Activated CD4-positive, alpha-beta T cell treated with anti-CD3 and anti-CD28 coated beads, Interleukin-2, amount 50 U/mL, for 16 hours (primary cell): ENCODE measurements at places on chromosomes 4 and X.
A peak's percentile ranks its signal among the peaks of the same experiment; 100 is the strongest.

DNA sequence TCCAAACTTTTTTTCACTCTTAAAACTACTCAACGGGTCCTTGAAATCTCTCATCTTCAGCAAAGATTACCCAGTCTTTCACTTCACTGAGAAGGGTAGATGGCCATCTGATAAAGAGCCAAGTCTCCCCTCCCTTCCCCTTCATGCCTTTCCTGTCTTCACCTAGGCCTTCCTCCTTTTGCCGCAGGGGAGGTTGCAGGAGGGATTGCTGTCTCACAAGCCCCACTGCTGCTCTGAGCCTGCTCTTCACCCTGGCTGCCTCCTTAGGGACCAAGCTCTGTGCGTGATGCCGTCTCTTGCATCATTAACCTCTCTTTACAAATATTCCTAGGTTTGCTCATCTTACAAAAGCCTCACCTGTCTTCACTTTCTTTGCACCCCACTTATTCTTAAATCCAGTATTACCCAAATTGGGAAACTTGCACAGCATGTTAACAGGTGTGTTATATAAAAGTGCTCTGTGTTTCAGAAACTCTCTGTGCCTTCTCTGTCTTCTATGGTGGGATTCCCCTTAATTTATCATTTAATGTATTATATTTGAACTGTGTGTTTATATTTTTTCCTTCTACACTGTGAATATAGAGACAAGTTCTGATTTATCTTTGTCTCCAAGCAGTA lies 3.8 kb downstream of the ZFX start:
- no peak for DNase-seq

DNA sequence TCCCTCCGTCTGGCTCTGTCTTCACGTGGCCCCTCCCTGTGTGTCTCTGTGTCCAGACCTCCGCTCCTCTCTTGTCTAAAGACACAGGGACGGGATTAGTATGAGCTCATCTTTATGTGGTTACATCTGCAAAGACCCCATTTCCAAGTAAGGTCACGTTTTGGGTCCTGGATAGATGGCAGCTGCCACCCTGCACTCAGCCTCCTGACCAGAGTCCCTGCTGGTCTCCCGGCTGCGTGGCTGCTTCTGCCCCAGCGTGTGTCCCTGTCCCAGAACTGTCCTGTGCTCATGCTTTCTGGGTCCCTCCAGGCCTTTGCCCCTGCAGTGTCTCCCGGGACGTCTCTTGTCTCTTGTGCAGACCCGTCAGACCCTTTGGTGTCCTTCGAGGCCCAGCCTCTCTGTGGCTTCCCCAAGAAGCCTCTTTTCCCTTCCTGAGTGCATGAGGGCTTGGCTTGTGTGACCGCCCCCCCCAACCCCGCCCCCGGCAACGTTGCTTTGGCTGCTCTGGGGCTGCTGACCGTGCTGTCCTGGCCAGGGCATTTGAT lies 107.3 kb downstream of the PSAPL1 start:
- DNase-seq: no peak

DNA sequence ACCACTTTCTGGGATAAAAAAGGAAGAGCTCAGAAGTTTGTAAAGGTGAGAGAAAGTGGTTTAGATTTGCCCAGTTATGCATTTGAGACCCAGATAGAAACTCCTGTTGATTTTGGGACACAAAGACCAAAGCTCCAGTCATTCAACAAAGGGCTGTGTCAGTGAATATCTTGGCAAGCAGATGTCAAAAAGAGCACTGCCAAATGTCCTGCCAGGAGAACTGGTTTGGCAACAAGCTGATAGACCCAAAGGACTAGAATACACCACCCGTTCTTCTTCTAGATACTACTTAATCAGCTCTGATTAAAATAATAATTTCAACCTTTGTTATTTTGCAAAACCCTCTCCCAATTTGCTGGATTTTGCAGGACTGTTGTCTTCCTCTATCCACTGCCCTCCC lies 121.4 kb downstream of the NHS start:
- DNase-seq: no peak

- DNase-seq: no peak
These were observed 54.4 kb upstream of the BMP2K start for GRCh38 chr4:78721747-78722146.

GRCh38 chrX:18026166-18026565 lies 165.1 kb upstream of the RAI2 start:
- DNase-seq: no peak

DNA sequence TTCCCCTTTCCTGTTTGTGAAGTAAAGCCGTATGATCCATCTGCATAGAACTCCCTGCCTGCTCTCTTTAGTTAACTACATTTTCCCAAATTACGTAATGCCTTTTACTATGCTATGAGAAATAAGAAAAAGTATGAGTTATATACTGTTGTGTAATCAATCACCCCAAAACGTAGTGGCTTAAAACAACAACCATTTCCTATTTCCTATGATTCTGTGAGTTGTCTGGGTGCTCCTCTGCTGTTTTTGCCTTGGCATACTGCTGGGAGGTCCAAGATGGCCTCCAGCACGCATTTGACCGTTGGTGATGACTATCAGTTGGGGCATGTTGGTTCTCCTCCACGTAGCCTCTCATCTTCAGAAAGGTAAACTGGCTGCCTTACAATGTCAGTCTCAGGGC lies 39.8 kb downstream of the BBS12 start:
- no peak for DNase-seq

- DNase-seq: no peak
These were observed 1.4 kb downstream of the CPLX1 start for GRCh38 chr4:824461-825062.

- DNase-seq: no peak
These were observed 179.2 kb upstream of the HCCS start for GRCh38 chrX:10931976-10932375.

GRCh38 chrX:11952176-11952720 lies 186.0 kb upstream of the FRMPD4 start:
- DNase-seq: no peak

- DNase-seq: no peak
These were observed 200.1 kb upstream of the PPARGC1A start for GRCh38 chr4:24089851-24090534.

DNA sequence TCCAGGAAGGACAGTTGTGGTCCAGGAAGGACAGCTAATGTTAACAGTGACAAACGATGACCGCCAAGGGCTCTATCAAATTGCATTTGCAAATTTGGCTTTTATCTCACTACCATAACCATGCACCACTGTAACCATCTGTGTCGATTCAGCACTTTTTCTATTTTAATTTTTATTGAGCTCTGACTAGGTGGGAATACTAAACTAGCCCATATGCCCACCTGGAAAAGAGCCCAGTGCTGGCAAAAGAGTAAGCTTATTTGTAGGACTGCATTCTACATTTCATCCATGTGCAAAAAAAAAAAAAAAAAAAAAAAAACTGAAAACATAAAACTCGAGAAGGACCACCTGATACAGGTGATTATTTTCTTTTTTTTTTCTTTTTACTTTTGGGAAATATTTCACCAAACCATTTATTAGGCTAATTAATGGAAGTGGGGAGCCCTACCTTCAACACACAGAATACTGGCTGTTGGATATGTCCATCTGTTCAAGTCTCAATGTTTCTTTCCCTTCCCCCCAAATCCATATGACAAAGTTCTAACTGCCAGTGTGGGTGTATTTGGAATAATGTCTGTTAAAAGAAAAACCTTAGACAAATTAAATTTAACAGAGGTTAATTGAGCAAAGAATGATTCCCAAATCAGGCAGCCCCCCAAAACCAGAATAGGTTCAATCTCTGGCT lies 99.5 kb upstream of the MXRA5 start:
- DNase-seq: no peak

- peak; percentile 24 for DNase-seq
These were observed 2.1 kb upstream of the SRPK3 start for GRCh38 chrX:153778684-153779101.

- no peak for DNase-seq
These were observed 172.2 kb downstream of the CCSER1 start for GRCh38 chr4:90299373-90299772.

GRCh38 chr4:102390438-102390837 lies 45.2 kb upstream of the SLC39A8 start:
- peak; percentile 72 for DNase-seq

DNA sequence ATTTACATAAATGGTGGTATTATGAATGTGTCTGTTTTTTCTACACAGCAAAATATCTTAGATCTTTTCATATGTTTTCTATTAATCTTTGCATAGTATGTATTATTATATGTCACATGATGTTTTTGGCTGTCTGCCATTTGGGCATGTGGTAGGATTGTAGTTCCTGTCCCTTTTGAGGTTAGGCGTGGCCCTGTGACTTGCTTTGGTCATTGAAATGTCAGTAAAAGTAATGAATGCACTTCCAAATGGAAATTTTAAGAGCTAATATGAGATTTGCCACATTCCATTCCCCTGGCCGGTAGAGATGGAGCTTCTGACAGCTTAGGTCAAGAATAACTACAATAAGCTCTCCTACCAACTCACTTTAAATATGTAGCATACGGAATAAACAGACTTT lies 45.1 kb downstream of the JADE3 start:
- DNase-seq: no peak

- DNase-seq: no peak
These were observed at the start of gene TMEM271 for GRCh38 chr4:576245-576821. TSS of gene TMEM271 (minus strand) at chr4:576295. CDS start at chr4:576062, 233 bp downstream.

GRCh38 chrX:37993837-37994619 lies 12.3 kb upstream of the SYTL5 start:
- DNase-seq: no peak

DNA sequence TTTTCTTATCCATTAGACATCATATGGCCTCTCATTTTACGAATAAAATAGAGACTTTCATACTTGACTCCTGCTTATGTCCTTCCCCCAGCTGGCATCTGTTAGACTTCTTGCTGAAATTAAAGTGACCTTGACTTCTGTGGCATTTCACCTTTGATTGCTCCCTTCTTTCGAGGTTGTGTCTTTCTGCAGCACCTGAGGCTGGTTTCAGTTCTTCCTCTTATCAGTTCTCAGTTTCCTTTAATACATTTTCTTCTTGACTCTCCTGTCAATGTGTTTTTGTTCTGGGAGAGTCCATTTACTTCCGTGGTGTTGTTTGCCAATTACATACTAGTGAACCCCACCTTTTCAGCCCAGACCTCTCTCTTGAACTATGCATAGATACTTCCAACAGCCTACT lies 81.6 kb downstream of the RBPJ start:
- no peak for DNase-seq

GRCh38 chrX:120456973-120457372 lies 12.1 kb downstream of the LAMP2 start:
- peak; percentile 66 for DNase-seq

DNA sequence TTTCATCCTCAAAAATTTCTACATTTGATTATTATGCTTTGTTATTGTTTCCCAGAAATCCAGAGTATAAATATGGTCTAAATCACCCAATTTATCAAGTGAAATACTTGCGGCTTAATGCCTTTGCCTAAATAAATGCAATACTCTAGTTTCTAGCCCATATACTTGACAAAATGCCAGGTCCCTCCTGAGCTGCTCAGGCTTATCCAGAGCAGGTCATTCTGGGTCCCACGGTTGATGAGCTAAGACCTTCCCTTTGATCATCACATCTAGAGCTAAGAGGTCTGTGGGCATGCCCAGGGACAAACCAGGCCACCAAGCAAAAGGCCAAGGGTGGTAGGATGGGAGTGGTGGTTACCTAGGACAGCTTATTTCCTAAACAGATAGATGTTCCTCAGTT lies 180.1 kb downstream of the SMIM20 start:
- no peak for DNase-seq

DNA sequence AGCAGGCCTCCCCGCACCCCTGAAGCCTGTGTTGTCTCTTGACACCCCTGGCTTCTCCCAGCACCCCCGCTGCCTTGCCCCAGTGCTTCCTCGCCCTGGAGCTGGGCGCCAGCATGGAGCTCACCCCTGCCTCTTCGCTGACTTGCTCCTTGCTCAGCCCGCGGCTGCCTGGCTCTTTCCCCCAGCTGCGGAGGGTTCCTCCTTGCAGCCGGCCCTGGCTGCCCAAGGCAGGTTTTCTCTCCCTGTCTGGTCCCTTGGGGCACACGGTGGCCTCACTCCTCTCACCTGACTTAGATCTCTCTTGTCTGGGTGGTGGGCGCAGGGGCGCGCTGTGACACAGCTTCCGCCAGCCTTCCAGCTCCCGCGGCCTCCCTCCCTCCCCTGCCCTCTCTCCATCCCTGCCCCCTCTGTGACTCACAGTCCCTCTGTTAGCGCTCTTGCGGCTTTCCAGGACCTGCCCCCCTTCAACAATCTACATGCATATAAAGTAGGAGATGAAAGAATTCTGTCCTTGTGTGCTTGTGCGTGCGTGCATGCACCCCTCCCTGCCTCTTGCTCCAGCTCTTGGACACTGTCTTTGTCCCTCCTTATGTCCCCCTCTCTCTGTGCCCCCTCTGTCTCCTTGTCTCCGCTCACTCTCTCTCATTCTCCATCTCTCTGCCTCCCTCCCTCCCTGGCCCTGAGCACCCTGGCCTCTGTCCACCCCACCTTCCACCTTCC lies 2.2 kb downstream of the PLXNB3 start:
- DNase-seq: no peak

- no peak for DNase-seq
These were observed 34.5 kb downstream of the PHKA2 start for GRCh38 chrX:18949291-18949943.

DNA sequence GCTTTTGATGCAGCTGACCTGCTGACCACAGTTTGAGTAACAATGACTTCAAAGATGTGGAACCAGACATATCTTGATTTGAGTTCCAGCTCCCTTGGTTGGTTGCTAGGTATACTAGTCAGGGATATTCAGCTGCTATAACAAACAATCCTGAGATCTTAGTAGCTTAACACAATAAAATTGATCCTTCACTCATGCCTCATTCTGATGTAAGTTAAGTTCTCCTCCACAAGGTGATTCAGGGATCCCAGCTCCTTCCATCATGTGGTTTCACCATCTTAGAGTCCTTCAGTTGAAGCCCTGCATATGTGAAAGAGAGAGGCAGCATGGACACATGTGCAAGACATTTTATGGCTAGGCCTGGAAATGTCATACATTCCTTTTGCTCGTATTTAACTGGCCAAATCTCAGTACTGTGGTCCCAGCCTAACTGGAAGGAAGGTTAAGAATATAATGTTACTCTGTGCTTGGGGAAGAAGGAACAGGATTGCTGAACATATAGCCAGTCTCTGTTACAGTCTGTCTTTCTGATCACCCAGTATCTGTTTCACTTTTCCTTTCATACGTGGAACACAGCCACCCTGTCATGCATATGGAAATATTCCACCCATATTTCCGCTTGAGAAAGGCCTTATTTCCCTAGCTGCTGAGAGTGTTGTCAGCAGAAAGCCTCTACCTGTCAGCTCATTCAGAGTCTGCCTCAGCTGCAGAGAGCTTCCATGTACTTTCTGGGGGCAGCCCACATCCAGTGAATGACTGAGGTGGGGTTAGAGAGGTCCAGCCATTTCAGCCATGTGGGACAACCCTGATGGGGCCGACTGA lies 7.1 kb downstream of the SMIM9 start:
- DNase-seq: peak; percentile 13

DNA sequence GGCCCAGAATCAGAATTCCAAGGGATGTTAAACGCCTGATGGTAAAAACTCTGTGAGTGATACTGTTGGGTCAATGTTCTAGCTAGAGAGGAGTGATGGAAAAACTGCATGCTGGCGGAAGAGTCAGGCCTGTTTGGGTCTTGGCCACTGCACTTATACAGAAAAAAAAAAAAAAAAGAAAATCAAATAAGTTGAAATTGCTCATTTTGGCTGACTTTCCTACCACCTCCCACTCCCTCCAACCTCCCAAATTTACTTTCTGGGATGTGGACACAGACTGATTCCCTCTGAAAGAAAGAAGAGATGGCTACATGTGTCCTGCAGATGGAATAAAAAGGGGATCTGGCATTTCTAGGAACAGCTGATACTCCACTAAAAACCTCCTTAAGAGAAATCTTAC lies 234.1 kb upstream of the GIMD1 start:
- DNase-seq: no peak
